Endothelial cell of coronary artery (primary cell): ENCODE measurements at places on chromosomes 2 and 18. TPM values are rescaled to one million over a fixed set of nuclear protein-coding genes. Genes with fewer than 3 reads are reported as not detected.

Gene RAD51AP2
- not detected in 2 replicates for total RNA-seq

Gene OTX1
- total RNA-seq = 0.27 and 0.28 TPM in 2 replicates

Gene ITPRIPL1
- total RNA-seq = 0.75 and 0.99 TPM in 2 replicates

Gene FBXO41
- total RNA-seq = 0.56 and 0.72 TPM in 2 replicates

Gene NYAP2
- not detected in 2 replicates for total RNA-seq

Gene INHBB
- 2.4 and 9.0 TPM in 2 replicates for total RNA-seq

Gene ALS2
- 29.9 and 38.9 TPM in 2 replicates for total RNA-seq

Gene TEKT4
- not detected in 2 replicates for total RNA-seq

Gene EPAS1
- total RNA-seq = 84.9 and 159 TPM in 2 replicates

Gene ADAM23
- total RNA-seq = 17.4 and 18.4 TPM in 2 replicates

Gene PSMD1
- total RNA-seq = 157 and 184 TPM in 2 replicates

Gene PAX3
- total RNA-seq = 1.2 TPM in 1 of 2 replicates, not detected in the other

Gene CCL20
- 0.81 and 2.1 TPM in 2 replicates for total RNA-seq

Gene PNO1
- 15.3 and 16.1 TPM in 2 replicates for total RNA-seq

Gene IL37
- not detected in 2 replicates for total RNA-seq

Gene CIB4
- not detected in 2 replicates for total RNA-seq

Gene EHBP1
- total RNA-seq = 19.6 and 36.5 TPM in 2 replicates

Gene RESP18
- not detected in 2 replicates for total RNA-seq

Gene ELOA2
- not detected in 2 replicates for total RNA-seq

Gene IL36RN
- total RNA-seq = not detected in 2 replicates

Gene FEV
- not detected in 2 replicates for total RNA-seq

Gene TACR1
- not detected in 2 replicates for total RNA-seq

Gene MARCO
- total RNA-seq = not detected in 2 replicates

Gene ST6GAL2
- total RNA-seq = 0.09 TPM in 1 of 2 replicates, not detected in the other

Gene C2orf42
- total RNA-seq = 10.6 and 15.1 TPM in 2 replicates

Gene EVA1A
- 88.6 and 116 TPM in 2 replicates for total RNA-seq

Gene TMEM247
- not detected in 2 replicates for total RNA-seq

Gene MYO3B
- not detected in 2 replicates for total RNA-seq

Gene KHK
- 1.2 and 2.0 TPM in 2 replicates for total RNA-seq

Gene PARD6G
- total RNA-seq = 0.75 and 1.3 TPM in 2 replicates

Gene EVX2
- not detected in 2 replicates for total RNA-seq
